ENCODE measurements at places on chromosomes 5 and 9.

DNA sequence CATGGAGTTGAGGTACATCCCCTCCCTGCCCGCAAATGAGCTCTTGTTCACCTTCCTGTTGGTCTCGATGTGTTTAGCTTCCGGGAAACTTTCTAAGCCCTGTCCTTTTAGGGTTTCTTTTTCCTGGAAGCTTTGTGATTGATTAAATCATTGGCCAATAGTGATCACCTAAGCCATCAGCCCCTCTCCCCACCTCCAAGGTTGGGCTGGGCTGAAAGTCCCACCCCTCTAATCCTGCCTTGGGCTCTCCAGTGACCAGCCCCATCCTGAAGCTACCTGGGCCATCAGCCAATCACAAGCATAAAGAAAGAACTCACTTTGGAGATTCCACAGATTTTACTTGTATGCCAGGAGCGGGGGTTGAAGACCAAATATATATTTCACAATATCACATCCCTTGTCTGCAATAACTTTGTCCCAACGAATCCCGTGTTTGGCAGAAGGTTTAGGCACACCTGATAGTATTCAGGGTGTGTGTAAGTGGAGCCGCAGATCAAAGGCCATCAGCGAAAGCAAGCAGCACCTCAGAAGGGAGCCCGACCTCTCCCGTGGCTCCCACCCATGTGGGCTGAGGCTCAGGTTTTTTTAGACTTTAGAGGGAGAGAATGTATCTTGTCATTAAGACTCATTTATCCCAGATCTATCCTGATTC is 20.4 kb downstream of the ROPN1L start:
- DNase-seq, result no peak

- no peak for DNase-seq
These were observed 139.3 kb downstream of the RAPGEF6 start for GRCh38 chr5:131495536-131496399.

- DNase-seq, result no peak
These were observed 62.6 kb upstream of the C6 start for GRCh38 chr5:41275813-41276512.

- no peak for DNase-seq
These were observed 557.9 kb upstream of the GRAMD2B start for GRCh38 chr5:125865166-125865815.
